ENCODE measurements at places on chromosomes 2 and 18.

DNA sequence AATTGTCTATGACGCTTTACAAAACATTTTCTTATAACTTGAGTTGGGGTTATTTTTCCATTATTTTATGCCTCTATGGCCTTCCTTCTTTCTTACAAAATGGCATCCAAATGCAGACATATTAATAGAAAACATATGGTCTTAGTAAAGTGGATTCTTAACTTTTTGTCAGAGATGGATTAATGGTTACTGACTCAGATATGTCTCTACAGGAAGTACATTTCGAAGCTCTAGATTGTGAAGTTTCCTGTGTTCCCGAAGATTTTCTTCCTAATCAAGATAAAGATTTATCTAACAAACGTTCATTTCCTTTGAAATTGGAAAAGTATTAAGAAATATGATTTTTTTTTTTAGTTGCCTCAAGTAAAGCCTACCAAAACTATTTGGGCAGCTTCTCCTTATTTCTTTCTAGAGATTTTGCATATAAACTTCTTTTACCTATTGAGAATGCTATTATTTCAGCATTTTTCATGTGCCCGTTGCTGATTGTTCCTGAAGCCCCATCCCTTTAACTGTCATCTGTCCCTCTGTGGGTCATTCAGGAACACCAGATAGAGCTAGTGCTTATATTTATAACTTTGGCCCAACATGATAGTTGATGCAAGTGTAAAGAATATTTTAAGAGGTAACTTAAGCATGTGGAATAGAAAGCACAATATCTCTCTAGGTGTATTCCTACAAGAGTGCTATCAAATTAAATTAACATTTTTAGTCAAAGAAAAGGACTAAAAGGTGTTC lies 498.0 kb downstream of the CCDC85A start:
- DNase-seq: no peak

- DNase-seq: no peak
Measured at GRCh38 chr2:102028470-102028869, 36.7 kb downstream of the IL1R2 start.

GRCh38 chr2:20781656-20782265 lies 41.1 kb downstream of the LDAH start:
- DNase-seq: peak; percentile 34

GRCh38 chr2:9679218-9679617 lies 48.4 kb upstream of the YWHAQ start:
- DNase-seq: no peak

DNA sequence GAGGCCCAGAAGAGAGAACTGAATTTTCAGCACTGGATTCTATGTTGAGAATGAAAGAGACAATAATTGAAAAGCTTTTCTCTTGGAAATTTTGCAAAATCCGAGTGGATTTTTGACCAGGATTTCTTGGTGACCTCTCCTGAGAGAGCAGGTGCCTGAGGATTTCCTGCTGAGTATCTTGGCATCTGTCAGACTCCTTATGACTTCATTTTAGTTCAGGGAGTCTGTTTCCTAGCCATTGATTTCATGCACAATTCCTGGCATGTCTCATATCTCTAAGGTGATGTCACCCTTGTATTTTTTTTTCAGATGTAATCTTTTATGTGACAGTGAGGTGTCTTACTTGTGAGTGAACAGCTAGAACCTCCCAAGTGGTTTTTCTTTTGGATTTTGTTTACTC lies 195.9 kb downstream of the NEDD4L start:
- DNase-seq: no peak

GRCh38 chr2:37394796-37395555 lies 50.5 kb downstream of the QPCT start:
- DNase-seq: no peak

DNA sequence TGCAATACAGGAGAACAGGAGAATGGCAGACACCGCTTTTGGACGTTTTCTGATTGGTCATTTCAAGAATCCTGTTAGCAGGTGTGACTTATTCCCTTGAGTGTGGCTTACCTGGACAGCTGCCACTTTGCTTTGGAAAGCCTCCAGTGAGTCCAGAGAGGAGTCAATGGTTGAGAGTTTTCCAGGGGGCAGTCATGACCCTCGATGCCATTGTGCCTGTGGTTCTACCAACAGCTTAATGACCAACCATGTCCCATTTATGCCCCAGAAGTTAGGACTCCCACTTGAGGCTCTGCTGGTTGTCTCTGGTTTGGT lies 12.4 kb downstream of the IGFBP2 start:
- DNase-seq: no peak

- DNase-seq: no peak
Measured at GRCh38 chr2:143217512-143218115, 88.4 kb downstream of the ARHGAP15 start.

- peak; percentile 36 for DNase-seq
Measured at GRCh38 chr2:7430869-7431641, 513.8 kb downstream of the RNF144A start.

- DNase-seq: no peak
Measured at GRCh38 chr2:235981631-235982030, 186.6 kb downstream of the GBX2 start.

DNA sequence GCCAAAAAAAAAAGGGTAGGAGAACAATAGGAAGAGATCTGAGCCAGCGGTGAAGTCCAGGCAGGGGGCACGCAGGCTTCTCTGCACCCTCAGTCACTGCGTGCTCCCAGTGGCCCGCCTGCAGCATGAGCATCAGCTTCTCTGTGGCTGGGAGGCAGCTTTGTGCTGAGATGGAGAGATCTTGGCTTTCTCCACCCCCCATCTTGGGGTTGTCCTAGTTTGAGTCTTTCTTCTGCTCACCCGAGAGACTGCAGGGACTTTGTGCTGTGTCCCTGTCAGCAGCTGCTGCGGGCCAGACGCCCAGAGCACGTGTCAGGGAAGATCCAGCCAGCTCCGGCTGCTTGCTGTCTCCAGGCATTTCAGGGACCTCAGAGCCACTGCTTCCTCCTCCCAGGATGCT lies 20.3 kb downstream of the TRAPPC12 start:
- DNase-seq: no peak

DNA sequence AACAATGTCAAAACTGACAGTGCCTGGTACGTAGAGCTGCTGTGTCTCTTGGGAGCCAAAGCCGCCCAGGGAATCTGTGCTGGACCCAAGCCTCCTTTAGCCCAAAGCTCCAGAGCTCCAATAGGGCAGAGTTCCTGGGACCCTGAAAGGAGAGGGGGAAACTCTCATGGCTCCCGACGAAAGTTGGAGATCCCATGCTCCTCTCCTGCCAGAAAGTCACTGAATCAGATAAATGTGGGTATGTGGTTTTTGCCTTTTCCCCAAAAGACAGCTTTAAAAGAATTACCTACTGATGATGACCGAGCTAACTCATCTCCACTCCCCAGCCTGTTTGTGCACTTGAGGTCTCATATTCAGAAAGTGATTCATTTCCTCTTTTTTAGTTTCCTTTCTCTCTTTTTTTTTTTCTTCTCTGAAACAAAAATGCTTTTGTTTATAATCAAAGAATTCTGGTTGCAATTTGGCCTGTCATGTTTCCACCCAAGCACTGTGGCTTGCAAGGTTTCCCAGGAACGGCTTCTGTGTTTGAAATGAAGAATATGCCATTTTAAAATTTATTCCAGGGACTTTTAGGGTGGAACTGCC lies 14.1 kb upstream of the PMAIP1 start:
- DNase-seq: peak; percentile 42

DNA sequence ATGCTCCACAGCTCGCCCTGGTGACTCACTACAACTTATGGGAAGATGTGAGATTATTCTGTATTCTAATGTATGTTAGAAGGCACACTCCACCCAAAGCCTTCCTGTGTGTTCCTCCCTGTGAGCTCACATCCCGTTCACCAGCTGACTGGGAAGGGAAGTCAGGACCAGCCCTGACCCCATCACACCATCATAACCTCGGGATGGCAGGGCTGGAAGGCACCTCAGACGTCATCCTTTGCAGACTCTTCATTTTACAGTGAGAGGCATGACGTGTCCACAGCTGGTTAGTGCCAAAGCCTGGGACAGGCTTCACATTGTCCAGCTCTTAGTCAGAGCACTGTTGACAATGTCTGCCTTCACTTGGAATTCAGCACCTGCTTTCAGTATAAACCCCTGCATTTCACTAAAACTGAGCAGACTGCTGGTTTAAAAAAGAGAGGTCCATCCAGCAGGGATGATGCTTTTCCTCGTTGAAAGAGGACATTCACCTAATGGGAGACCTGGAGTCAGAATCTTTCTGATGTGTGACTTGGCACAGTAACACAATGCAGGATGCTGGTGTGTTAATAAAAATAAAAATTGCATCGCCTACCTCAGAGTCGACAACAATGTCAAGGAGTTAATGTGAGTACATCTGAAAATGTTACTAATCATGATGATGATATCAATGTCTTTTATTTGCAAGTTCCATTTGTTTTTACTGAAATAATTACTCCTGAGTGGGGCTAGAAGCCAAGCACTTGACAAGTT lies 418.0 kb upstream of the TNP1 start:
- no peak for DNase-seq

- DNase-seq: no peak
Measured at GRCh38 chr18:37261246-37261840, 304.3 kb downstream of the CELF4 start.

DNA sequence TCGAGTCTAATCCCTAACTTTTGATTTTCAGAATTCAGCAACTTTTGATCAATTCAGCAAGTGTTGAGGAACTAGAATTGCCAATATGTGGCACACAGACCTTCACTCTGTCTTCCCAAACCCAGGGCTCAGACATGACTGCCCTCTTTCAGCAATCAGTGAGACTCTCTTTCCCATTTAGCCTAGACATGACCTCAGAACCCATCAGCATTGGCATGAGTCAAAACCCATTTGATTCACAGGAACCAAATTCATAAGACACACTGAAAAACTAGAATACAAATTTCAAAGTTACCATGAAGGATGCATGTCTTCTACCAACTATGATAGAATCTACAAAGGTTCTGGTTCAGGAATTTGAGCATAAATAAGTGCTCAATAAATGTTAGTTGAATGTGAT lies 113.6 kb upstream of the MAP3K20 start:
- no peak for DNase-seq

- DNase-seq: no peak
Measured at GRCh38 chr18:366466-367061, 98.7 kb upstream of the THOC1 start.

- DNase-seq: no peak
Measured at GRCh38 chr2:14927021-14927564, 294.6 kb downstream of the LRATD1 start.

GRCh38 chr2:86622519-86623042 lies 1.1 kb downstream of the RNF103 start:
- peak; percentile 29 for DNase-seq

GRCh38 chr18:29496152-29496680 lies 1319.3 kb upstream of the CDH2 start:
- no peak for DNase-seq

- DNase-seq: no peak
Measured at GRCh38 chr2:160315337-160315736, 115.3 kb upstream of the ITGB6 start.

DNA sequence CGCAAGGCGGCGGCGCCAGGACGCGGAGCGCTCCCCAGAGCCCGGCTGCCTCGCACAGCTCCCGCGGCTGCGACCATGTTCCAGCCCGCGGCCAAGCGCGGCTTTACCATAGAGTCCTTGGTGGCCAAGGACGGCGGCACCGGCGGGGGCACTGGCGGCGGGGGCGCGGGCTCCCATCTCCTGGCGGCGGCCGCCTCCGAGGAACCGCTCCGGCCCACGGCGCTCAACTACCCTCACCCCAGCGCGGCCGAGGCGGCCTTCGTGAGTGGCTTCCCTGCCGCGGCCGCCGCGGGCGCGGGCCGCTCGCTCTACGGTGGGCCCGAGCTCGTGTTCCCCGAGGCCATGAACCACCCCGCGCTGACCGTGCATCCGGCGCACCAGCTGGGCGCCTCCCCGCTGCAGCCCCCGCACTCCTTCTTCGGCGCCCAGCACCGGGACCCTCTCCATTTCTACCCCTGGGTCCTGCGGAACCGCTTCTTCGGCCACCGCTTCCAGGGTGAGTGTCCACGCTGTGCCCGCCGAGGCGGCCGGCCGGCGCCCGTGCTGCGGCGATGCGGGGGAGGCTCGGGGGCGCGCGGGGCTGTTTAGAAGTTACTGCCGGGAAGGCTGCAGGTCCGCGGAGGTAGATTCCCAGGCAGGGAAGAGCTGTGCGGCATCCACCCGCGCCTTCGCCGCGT lies 696 bp downstream of the EMX1 start:
- DNase-seq: no peak

- DNase-seq: no peak
Measured at GRCh38 chr2:136093583-136093982, 24.4 kb downstream of the CXCR4 start.

GRCh38 chr2:235860871-235861270 lies 307.3 kb downstream of the GBX2 start:
- DNase-seq: no peak

GRCh38 chr2:203706403-203706802 lies at the start of gene CD28:
Gene CD28, plus strand, starts transcription at chr2:203706639. Its CDS starts 58 bp downstream, at chr2:203706697.
- peak; percentile 91 for DNase-seq

DNA sequence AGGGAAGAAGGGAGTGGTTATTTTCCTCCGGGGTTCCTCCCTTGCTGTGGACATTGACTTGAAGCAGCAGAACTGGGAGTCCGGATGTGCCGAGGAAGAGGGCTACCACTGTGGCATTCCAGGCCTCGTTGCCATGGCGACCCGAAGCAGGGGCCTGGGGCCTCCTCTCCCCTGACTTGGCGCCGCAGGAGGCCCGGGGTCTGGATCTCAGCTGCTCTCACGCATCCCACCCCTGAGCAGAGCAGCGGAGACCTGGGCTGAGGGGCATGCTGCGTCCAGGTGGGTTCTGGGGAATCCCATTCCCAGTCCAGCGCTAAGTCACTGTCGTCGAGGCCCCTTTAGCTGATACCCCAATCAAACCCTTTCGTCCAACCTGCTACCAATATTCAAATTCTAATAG lies 100.2 kb downstream of the BCL11A start:
- DNase-seq: no peak

GRCh38 chr2:45750001-45750400 lies 98.5 kb downstream of the PRKCE start:
- no peak for DNase-seq

DNA sequence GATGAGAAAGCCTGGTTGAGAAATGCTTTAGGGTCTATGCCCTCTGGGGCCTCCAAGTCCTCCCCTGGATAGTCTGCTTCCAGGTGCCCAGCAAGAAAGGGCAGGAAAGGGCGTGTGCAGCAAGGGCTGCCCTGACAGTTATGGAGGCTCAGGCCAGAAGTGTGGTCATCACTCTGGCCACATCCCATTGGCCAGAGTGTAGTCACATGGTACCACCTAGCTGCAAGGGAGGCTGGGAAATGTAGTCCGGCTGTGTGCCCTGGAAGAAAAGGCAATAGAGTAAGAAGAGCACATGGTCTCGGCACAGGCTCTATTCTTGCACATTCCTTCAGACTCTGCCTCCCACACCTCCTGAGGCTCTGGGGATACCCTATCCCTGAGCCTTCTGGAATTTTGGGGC lies 35.7 kb downstream of the ODC1 start:
- peak; percentile 30 for DNase-seq

- DNase-seq: no peak
Measured at GRCh38 chr18:73579698-73580097, 567.9 kb downstream of the FBXO15 start.

- no peak for DNase-seq
Measured at GRCh38 chr2:124241-124880, 78.1 kb upstream of the FAM110C start.

- DNase-seq: no peak
Measured at GRCh38 chr2:211114826-211115455, 558.5 kb downstream of the CPS1 start.
